Heart right ventricle (tissue), 16 donors: ENCODE measurements at places on chromosomes 11 and 22. TPM values are rescaled to one million over a fixed set of nuclear protein-coding genes. Genes with fewer than 3 reads are reported as not detected.

DNA sequence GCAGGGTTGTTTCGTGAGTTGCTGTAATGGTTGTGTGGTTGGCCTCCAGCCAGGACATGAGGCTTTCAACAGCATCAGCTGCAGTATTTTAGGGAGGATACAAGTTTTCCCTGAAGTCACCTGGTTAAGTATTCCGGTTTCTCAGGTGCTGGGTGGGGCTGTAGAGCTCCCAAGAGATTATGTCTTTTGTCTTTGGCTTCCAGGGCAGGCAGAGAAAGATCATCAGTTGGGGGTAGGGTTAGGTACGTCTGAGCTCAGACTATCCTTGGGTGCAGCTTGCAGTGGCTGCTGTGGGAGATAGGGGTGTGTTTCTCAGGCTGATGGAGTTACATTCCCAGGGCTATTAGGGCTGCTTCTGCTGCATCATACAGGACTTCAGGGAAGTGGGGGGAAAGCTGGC, 47.5 kb upstream of the MRGPRX1 start:
- no peak for DNase-seq

PAX6 gene
- not detected for total RNA-seq

CD3D gene
- not detected for total RNA-seq

DNA sequence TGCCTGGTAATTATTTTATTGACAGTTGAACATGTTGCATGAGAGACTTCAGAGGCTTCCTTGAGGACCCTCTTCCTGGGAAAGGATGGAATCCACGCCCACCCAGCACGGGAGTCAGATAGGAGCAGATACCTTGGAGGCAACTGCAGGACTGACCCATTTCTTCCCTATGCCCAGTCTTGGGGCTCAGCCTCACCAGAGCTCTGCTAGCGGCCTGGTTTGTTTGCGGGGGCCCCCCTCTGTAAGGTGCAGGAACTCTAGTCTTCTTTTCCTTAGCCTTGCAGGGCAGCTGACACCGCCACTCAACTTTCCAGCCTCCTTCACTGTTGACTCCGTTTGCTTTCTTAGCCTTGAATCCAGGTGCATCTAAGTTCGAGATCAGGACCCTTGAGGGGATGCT, 1032.8 kb downstream of the BRD1 start:
- DNase-seq, result no peak

DNA sequence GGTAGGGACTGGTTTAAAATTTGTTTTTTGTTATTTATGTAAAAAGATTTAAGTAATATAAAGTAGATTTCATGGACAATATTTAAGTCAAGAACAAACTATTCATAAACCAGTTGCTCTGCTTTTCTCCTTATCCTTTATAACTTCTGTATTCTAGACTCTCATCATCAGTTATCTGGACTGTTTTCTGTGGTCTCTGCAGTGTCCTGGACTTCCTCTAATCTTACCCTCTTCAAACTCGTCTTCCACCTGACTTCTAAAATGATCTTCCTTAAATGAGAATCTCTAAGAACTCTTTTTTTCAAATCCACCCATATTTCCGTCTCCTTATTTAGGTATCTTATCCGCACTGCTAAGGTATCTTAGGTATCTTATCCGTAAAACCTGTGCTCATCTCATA, 8.1 kb downstream of the RRM1 start:
- DNase-seq, result no peak

DNA sequence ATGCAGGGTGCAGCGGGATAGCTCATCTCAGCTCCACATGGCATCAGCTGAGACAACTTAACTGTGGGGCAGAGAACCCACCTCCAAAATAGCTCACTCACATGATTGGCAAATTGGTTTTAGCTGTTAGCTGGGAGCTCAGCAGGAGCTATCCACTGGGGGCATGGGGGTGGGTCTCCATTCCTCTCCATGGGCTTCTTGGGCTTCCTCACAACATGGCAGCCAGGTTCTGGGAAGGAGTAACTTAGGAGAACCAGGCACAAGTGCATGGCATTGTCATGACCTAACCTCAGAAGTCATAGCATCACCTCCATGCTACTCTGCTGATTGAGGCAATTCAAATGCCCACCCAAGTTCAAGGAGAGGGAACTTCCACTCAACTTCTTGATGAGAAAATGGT, 85.5 kb downstream of the MN1 start:
- no peak for DNase-seq

OR51T1 gene
- total RNA-seq, result not detected

- DNase-seq, result no peak
Measured at GRCh38 chr11:35141071-35141470, 2.1 kb downstream of the CD44 start.
